Esophagus squamous epithelium (tissue), 5 donors: ENCODE measurements at places on chromosomes 5 and 9. TPM values are rescaled to one million over a fixed set of nuclear protein-coding genes. Genes with fewer than 3 reads are reported as not detected.

GRCh38 chr5:112006721-112007120 lies 249.7 kb upstream of the NREP start:
- no peaks in the 10 kb centered on the region for H3K4me1 ChIP-seq
- H3K27me3 ChIP-seq: no peaks in the 10 kb centered on the region
- H3K4me3 ChIP-seq: no peak overlapping the region
- H3K27ac ChIP-seq: no peak overlapping the region
- DNase-seq: no peak

DNA sequence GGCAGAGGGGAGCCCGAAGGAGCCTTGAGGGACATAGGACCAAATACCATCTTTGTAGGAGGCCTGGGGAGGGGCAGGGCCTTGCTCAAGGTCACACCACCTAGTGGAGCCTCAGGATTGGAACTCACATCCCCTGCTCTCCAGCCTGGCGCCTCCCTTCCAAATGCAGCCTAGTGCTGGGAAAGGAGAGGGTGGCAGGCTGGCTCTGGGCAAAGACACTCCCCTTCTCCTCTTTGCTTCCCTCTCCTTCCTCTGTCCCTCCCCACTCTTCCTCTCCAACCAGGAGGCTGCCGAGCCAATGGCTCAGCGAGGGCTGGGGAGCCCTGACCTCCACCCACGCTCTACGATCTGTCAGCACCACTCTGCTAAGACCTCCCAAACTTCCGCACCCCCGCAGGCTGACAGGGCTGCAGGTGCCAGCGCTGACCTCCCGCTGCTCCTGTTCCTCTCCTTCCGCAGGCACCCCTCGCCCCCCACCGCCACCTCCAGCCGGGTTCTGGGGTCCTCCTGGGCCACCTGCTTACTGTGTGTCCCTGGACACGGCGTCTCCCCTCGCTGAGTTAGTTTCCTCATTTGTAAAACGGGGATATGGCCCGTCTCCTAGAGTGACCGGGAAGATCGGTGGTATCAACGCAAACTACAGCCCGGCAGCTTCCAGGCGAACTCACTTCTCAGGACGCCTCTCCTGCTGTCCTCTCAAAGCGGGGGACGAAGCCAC lies 52.9 kb downstream of the C9orf50 start:
- no peak for DNase-seq
- peaks cover 54% of the 10 kb centered on the region for H3K4me1 ChIP-seq
- no peaks in the 10 kb centered on the region for H3K27me3 ChIP-seq
- H3K4me3 ChIP-seq: peak overlapping the region; percentile 49
- peak overlapping the region; percentile 81 for H3K27ac ChIP-seq
- no peaks in the 10 kb centered on the region for H3K36me3 ChIP-seq

DNA sequence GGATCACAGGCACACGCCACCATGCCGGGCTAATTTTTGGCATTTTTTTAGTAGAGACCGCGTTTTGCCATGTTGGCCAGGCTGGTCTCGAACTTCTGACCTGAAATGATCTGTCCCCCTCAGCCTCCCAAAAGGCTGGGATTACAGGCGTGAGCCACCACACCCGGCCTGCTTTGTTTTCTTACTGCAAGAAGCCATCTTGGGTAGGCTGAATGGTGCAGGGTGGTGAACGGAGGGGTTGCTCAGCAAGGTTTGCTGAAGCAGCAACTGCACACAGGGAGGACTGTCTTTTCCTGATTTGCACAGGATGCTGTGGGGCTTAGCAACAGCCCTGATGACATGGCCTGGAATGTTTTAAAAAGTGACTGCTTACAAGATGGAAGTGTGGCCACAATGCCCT lies 10.7 kb downstream of the ZNF354B start:
- DNase-seq: no peak
- H3K27ac ChIP-seq: no peak overlapping the region
- H3K36me3 ChIP-seq: peaks cover 16% of the 10 kb centered on the region
- H3K4me3 ChIP-seq: no peak overlapping the region
- no peaks in the 10 kb centered on the region for H3K27me3 ChIP-seq

DNA sequence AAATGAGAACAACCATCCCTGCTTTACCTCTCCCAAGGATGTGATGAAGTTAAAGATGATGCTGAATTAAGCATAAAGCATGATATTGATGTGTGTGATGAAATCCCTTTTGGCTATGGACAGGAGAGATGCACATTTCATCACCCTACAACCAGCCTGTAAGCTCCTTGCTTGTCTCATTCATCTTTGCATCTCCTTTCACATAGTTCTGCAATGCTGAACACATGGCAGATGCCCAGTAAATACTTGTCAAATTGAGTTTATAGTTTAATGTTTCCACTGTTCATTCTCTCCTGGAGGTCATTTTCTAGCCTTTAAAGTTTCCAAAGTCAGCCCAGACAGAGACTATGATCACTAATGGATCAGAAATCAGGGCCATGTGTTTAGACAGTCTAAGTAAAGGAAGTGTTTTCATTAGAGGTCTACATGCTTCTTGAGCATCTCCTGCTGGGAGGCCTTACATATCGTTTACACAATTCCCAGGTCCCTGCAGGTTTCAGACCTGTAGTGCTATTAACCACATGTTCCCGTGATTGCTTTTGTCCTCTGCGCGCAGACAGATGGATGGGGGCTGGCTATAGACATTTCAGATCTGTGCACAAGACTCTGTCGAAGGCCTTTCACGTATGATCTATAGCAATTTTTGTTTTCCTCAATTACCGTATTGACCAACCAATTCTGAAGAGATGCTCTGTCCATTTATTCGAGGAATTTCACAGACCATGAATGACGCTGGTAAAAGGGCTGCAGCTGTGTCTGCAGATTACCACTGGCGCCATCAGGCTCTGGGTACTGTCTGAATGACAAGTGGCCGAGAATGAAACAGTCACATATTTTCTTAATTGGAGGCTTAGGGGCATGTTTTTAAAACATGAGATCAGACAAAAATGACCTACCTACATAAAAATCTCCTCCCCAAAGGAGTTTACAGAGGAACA lies 49.0 kb upstream of the CKMT2 start:
- DNase-seq: no peak
- H3K4me1 ChIP-seq: no peaks in the 10 kb centered on the region

DNA sequence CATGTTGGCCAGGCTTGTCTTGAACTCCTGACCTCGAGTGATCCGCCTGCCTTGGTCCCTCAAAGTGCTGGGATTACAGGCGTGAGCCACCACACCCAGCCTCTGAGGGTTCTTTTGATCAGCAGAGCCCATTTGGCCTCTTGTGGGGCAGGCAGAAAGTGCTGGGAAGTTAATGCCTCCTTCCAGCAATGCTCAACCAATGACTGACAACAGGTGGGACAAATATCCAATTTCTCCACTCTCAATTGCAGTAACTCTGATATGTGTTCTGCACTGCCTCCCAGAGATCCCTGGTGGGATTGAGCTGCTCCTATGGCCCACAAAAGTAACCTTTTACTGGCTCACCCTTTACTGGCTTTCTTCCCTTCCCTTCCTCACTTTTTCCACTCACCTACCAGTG lies 79.9 kb upstream of the APC start:
- H3K36me3 ChIP-seq: no peaks in the 10 kb centered on the region
- DNase-seq: no peak
- H3K27me3 ChIP-seq: no peaks in the 10 kb centered on the region
- no peak overlapping the region for H3K4me3 ChIP-seq
- H3K27ac ChIP-seq: no peak overlapping the region
- H3K4me1 ChIP-seq: no peaks in the 10 kb centered on the region

DNA sequence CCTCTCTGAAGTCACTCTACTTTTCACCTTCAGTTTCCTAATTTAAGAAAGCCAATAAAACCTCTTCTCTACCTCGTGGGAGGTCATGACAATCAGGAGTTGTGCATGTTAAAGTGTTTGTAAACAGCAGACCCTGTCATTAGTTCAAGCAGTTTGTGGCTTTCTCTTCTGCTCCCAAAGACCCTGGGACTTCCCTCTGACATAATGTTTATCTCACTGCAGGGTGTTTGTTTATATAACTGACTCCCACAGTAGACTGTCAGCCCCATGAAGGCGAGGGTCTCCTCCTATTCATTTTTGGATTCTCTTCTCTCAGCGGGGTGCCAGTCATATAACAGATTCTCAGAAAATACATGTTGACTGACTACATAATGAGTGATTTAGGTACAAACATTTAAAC lies 360.0 kb upstream of the ZNF462 start:
- no peak overlapping the region for H3K27ac ChIP-seq
- H3K36me3 ChIP-seq: no peaks in the 10 kb centered on the region
- no peaks in the 10 kb centered on the region for H3K4me1 ChIP-seq
- H3K4me3 ChIP-seq: no peak overlapping the region

DNA sequence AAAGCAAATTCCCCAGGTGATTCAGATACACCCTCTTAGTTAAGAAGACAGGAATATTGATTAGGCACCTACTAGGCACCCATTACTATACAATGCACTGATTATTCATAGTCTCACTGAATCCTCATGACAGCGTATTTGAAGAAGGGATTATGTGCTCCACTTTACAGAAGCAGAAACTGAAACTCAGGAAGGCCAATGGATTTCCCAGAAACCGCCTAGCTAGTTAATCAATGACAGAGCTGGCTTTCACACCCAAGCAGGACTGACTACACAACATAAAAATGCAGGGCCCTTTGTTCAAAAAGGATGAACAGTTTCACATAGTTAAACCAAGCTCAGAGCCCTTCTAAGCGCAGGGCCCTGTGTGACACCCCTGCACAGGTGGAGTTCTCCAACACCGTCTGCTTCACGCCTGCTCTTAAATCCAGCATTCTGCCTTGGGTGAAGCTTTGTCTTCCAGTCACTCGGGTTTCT lies 117.3 kb downstream of the TTLL11 start:
- H3K4me3 ChIP-seq: no peak overlapping the region
- H3K27me3 ChIP-seq: no peaks in the 10 kb centered on the region
- H3K36me3 ChIP-seq: no peaks in the 10 kb centered on the region
- no peak for DNase-seq
- H3K27ac ChIP-seq: peak overlapping the region; percentile 74
- peaks cover 4% of the 10 kb centered on the region for H3K4me1 ChIP-seq

GRCh38 chr5:169796731-169797130 lies 159.7 kb downstream of the DOCK2 start:
- H3K36me3 ChIP-seq: no peaks in the 10 kb centered on the region
- H3K4me1 ChIP-seq: no peaks in the 10 kb centered on the region
- no peak for DNase-seq
- H3K4me3 ChIP-seq: no peak overlapping the region
- no peaks in the 10 kb centered on the region for H3K27me3 ChIP-seq

PPP3R2 gene
- total RNA-seq: not detected

DAB2IP gene
- total RNA-seq: 32.4 TPM

GNA14 gene
- 1.3 TPM for total RNA-seq

PKD2L2 gene
- not detected for total RNA-seq
